ENCODE measurements at places on chromosomes 1 and 21.

DNA sequence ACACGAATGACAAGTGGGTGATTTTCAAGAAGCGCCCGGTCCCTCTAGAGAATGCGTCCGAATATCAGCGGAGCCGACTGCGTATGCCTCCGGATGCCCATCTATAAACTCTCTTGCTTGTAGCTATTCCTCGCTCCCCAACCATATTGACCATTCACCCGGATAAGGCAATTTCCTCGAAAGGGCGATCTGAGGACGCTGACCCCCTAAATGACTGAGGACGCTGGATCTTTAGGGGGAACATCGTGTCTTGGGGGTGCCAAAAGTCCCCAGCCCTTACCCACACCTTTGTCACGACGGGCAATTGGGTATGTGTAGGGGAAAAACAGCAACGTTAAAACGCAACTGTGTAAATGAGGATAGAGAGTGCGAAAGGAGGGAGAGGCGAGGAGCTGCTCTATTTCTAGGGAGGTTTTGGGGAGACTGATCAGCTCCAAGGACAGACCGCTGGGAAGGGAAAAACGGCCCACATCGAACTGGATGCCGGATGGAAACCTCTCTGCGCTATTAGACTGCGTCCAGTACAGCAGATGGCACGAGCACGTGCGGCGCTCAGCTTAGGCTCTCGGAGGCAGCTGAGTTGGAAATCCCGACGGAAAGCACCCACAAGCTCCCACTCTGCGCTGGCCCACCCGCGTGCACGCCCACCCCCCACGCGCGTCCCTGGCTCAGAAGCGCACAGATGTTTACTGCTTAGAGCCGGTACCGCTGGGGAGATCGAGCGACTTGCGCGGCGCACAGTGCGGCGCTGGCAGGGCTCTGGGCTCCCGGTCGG is 2.9 kb upstream of the PRRX1 start:
- no peak for DNase-seq

GRCh38 chr1:106659490-106660244 is 396.8 kb upstream of the PRMT6 start:
- peak; percentile 92 for DNase-seq

DNA sequence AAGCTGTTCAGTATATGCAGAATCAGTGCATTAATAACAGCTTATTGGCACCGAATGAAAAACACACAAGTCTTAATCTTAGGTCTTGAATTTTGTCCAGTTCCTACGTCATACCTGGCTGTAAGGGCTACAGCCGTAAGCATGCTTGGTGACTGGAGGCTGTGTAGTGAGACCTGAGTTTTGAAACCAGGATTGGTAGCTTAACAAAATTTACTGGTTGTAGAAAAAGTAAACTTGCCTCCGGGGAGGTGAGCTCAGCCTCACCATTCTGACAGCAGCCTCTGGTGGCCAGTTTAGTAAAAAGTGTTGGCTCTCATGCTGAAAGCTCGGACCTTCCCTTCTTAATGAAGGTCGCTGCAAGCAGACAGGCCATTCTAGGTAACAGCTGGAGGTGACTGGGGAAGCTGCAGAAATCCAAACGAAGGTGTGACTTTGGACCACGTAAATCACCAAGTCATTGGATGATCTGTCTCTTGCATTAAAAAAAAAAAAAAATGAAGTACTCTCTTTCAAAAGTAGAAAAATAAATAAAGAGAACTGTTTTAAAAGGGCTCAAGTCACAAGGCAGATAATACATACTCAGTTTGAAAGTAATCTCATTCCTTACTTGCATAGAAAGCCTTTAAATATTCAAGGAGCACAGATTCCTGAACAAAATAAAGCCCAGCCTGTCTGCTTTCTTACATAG is 48.9 kb downstream of the HLCS start:
- peak; percentile 73 for DNase-seq

DNA sequence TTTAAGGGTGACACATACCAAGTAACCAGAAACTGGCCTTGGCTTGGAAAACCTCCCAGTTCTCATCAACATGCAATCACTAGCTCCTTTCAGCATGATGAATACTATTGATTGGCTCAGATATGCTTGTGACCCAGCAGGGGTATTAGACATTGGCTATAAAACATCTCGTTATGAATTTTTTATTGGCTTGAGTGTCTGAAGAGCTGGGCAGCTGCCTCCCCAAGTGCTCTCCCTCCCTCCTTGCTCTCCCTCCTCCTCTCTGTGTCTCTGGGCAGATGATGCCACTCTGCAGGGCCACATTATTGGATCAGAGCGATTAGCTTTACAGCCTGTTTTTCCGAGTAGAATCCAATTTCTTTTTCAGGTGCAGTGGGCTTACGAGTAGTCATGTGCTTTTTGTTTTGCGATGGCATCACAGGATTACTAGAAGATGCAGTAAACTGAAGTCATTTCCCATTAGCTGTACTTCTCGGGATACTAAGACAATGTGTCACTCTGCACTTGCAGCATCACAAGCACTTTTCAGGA is 79.3 kb upstream of the ATF3 start:
- DNase-seq = no peak

- DNase-seq = peak; percentile 89
Measured at GRCh38 chr21:34845521-34846451, 177.0 kb downstream of the CLIC6 start.

- DNase-seq = no peak
Measured at GRCh38 chr1:30742963-30743559, 14.5 kb downstream of the LAPTM5 start.

GRCh38 chr1:207218512-207219362 is 102.7 kb upstream of the CD55 start:
- peak; percentile 62 for DNase-seq

DNA sequence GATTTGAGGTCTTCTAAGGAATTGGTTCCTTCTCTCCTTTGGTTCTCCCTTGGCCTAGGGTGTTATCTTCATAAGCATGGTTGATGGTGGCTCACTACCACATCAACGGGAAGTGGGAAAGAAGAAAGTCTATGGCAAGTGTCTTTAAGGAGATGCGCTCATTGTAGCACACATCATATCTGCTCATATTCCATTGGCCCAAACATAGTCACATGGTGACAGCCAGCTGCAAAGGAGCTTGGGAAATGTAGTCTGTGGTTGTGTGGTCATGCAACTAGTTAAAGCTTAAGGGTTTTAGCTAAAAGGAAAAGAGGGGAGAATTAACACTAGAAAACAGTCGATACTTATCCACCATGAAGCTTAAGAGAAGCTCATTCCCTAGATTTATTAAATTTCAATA is 11.4 kb upstream of the MRPS6 start:
- peak; percentile 31 for DNase-seq

- DNase-seq = no peak
Measured at GRCh38 chr1:113416496-113416895, 26.2 kb downstream of the MAGI3 start.

DNA sequence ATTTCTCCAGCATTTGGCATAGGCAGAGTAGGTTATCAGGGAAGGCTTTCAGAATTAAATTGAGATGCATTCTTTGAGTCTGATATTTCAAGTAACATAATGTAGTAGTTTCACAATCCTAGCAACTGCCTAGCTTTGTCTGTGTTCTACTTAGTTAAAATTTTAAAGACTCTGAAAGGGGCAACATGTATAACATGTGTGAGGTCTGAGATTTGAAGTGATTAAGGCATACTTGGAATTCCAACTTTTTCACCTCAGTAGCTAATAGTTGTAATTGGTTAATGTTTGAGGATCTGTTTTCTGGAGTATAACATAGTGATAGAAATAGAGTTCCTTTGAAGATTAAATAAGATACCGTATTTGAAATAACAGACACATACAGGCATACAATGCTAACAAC is 335.2 kb upstream of the BEND5 start:
- no peak for DNase-seq

GRCh38 chr1:29682919-29683295 is 446.6 kb downstream of the PTPRU start:
- DNase-seq = no peak

DNA sequence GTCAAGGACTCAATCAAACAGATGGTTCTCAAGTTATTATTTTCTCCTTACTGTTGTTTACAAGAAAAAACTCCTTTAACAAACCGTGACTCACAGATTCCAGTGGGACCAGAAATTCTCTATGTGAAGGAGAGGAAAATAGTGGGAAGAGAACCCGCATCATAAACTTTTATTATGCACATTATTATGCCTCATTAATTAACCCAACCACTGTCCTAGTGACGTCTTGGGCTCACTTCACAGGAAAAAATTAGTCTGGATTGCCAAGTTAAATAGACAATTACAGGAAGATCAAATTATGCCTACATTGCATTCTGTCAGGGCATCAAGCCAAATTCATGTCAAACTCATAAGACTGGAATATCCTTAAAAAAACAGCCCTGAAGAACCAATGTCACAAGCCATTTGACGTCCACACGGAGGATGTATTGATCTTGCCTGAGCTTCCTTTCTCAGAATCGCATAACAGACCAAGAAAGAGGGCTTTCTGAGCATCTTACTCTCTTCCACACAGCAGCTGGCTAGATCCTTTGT is 347.8 kb downstream of the DUSP10 start:
- DNase-seq = peak; percentile 36

GRCh38 chr1:228271701-228272251 is 63.9 kb downstream of the OBSCN start:
- no peak for DNase-seq

DNA sequence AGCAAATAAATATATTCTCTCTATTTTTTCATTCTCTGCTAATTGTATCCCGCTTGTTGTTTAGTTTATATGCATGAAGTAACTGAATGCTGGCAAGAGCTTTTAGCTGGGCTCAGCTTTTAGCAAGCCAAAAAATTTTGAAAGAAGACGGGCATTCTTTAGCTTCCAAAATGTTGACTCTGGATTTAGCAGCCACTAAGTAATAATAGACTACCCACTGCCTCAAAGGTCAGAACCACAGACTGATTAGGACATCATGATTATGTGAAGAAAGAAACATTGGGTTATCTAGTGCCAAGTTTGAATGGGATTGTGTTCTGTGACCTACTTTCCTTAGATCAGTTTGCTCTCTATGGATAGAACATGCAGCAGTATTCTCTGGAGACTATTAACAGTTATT is 80.3 kb upstream of the DPH5 start:
- no peak for DNase-seq

DNA sequence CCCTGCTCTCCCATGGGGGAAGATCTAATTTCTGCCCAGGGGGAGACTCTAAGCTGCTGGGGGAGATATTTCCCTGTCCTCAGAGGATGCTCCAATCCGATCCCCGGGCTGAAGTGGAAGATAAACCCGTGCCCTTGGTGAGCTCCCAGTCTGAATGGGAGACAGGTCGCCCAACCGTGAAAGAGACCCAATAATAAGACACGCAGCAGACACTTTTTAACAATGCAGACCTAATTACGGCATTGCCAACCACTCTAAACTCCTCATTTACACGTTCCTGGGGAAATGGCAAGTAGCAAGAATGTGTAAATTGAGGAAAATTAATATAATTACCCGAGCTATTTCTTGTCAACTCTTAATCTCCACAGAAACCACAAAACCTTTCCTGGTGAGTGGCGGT is 48.7 kb upstream of the ACTL8 start:
- no peak for DNase-seq

DNA sequence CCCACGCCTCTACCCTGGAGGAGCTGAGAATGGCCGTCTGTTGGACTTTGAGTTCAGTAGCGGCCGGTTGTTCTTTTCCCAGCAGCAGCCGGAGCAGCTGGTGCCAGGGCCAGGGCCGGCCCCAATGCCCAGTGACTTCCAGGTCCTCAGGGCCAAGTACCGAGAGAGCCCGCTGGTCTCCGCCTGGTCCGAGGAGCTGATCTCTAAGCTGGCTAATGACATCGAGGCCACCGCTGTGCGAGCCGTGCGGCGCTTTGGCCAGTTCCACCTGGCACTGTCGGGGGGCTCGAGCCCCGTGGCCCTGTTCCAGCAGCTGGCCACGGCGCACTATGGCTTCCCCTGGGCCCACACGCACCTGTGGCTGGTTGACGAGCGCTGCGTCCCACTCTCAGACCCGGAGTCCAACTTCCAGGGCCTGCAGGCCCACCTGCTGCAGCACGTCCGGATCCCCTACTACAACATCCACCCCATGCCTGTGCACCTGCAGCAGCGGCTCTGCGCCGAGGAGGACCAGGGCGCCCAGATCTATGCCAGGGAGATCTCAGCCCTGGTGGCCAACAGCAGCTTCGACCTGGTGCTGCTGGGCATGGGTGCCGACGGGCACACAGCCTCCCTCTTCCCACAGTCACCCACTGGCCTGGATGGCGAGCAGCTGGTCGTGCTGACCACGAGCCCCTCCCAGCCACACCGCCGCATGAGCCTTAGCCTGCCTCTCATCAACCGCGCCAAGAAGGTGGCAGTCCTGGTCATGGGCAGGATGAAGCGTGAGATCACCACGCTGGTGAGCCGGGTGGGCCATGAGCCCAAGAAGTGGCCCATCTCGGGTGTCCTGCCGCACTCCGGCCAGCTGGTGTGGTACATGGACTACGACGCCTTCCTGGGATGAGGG is 28.5 kb upstream of the SPSB1 start:
- DNase-seq = no peak

GRCh38 chr1:229940684-229941083 is 126.4 kb upstream of the GALNT2 start:
- DNase-seq = no peak

DNA sequence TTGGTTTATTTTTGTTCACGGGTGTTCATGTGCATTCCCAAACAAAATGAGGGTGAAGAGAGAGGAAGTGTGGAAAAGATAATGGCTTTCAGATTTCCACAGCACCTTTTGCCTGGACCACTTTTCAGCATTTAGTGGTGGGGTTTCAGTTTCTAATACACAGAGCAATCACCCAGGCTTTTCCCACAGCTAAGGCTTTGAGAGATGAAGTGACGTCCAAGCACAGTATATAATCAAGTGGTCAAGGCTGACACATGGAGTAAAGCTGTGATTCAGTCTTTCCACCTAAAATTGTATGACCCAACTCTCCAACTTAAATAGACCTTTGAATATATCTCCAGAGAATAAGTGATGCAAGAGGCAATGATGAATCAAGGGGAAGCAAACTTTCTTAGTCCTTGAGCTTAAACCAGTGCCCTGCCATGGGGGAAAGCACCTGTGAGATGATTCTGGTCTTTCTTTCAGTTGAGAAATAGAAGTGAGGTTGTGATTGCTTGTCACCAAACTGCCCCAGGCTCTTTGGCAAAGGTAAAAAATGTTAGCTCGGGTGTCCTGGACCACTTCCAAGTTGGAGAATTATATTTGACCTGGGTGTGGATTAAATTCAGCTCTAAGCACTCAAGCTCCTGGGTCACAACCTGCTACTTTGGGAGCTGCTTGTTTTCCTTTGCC is 2.4 kb upstream of the PIK3R3 start:
- DNase-seq = peak; percentile 92

DNA sequence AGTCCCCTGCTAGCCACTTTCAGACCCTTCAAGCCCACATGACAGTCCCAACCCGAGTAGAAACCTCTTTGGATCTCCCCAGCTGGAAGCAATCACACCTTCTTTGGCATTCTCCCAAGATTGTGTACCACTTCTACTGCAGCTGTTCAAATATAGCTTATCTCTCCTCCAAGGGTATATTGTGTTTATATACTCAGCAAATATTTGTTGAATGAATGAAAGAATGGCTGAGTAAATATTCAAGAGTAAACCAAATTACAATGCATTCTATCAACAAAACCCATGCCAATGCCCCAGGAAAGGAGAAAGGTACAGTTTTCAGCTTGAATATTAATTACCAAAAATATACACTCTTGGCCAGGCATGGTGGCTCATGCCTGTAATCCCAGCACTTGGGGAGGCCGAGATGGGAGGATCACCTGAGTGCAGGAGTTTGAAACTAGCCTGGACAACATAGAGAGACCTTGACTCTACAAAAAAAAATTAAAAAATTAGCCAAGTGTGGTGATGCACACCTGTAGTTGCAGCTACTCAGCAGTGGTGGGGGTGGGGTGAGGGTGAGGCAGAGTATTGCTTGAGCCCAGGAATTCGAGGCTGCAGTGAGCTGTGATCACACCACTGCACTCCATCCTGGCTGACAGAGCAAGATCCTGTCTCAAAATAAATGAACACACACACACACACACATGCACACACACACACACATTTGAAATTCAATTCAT is 68.5 kb downstream of the NIBAN1 start:
- peak; percentile 12 for DNase-seq
